GM10248 (cell line): ENCODE measurements at places on chromosomes 3 and 15.

DNA sequence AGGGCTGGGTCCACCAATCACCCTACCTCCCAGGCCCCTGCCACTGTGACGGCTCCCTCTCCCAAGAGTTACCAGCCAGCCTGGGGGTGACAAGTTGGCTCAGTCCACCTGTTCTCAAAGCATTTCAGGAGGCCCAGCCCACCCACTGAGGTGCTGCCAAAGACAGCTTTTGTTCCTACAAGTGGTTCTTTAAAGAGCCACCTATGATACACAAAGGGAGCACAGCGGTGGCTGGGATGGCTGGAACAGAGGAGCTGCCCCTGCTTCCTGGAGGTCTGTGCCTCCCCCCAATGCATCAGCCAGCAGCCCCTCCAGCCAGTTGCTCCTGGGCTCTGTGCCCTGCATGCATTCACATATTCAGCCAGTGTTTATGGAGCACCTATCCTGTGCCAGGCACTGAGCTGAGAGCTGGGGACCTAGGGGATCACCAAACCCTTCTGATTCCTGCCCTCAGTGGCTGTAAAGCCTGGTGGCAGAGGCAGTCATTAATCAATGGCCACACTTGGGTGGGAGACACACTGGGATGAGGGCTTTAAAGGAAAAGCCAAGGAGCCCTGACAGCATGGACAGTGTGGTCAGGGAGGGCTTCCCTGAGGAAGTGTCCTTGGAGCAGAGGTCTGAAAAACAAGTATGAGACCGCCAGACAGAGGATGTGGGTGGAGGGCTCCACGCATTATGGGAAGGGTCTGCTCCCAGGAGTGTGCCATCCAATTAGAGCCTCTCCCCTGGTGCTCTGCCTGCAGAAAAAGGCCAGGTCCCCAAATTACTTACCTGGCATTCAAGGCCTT lies 107.1 kb upstream of the LINGO1 start:
- no peak for DNase-seq

DNA sequence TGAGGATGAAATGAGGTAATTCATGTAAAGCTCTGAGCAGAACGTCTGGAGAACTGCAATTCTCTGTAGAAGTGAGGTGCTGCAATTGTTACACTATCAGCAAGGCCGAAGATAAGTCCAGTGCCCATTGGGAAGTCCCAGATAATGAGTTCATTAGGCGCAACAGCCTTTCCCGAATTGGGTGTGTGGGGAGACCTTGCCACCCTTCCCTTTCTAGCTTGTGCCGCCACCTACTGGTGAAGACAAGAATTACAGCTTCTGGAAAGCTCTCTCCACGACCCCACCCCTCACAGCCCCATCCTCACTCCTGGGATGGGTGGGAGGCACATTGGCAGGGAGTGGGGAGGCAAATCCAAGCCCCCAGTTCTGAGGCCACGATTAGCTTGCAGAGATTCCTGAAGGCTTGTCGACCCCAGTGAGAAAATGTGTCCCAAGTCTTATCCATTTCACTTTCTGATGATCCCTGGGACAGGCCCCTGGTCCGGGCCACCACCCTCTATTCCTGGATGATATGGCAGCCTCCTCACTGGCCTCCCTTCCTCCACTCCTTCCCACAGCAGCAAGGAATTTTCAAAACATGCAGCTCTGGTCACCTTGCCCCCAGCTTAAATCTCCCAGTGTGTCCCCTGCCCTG lies 36.4 kb downstream of the FAM3D start:
- peak; percentile 68 for DNase-seq

DNA sequence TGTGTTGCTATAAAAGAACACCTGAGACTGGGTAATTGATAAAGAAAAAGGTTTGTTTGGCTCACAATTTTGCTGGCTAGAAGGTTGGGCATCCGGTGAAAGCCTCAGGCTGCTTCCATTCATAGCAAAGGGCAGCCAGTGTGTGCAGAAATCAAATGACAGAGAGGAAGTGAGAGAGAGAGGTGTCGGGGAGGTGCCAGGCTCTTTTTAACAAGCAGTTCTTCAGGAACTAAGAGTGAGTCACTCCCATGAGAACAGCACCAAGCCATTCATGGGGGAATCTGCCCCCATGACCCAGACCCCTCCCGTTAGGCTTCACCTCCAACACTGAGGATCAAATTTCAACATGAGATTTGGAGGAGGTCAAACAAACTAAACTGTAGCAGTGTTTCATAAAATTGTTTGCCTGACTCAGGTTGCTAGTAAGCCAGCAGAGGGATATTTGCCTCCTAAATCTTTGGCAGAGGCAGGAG lies 4.5 kb upstream of the PARP15 start:
- peak; percentile 49 for DNase-seq

DNA sequence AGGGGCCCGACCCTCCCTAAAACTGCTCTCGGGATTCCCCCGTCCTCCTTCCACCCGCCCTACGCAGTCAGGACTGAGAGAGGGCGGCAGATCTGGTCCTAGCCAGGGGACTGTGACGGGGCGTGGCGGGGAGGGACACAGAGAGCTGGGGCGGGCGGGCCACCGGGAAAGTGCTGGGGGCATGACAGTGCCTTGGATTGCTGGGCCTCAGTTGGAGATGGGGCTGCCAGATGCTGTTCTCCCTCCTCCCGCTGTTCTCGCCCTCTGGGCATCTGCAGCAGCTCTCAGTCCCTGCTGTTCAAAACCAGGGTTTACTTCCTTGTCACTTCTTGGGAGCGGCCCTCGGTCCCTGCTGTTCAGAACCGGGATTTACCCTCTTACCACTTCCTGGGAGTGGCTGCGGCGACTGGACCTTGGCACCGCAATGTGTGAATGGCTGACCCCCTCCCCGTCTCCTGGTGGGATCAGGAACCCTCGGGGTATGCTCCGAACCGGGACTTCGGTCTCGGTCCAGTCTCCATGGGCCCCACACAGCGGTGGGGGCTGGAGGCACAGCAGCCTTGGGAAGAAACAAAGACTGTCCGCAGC lies 1.8 kb upstream of the RPP25 start:
- no peak for DNase-seq

GRCh38 chr3:146896711-146897110 lies 291.6 kb upstream of the PLSCR5 start:
- no peak for DNase-seq

GRCh38 chr3:70224337-70224736 lies 88.1 kb downstream of the MDFIC2 start:
- DNase-seq: no peak

DNA sequence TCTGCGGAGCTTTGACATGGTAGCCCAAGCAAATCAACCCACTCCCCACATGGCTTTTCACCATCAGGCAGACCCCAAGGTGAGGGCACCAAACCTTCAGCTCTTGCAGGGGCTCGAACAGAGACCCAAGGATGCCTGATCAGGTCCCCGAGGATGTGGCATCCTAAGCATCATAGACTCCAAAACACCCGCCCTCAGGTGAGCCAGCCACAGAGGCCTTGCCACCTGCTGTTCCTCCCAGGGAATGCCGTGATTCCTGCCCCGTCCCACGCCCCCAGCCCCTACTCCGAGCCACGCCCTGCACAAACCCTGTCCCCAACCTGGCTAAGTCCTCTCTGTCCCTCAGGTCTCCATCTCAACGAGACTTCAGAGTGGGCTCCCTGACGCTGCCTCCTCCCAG lies 34.7 kb upstream of the SLC41A3 start:
- DNase-seq: no peak

- DNase-seq: no peak
Measured at GRCh38 chr3:193556841-193557240, 2.1 kb upstream of the ATP13A4 start.

DNA sequence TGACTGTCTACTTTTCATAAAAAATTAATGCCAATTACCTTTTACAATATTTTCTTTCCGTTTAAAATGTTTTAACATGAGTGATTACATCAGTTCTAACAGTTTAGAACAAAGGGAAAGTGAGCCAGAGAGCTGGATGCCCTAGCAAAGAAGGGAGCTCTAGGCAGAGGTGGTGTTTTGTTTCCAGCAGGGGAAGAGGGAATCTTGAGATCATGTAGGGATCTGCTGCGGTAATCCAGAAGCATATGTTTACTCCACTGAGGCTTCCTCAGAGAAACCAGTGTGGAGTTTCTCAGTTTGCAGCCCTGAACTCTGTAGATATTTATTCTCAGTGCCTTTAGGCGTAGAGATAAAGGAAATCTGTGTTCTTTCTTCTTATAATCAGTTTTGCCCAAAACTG lies 399.3 kb downstream of the NLGN1 start:
- no peak for DNase-seq

DNA sequence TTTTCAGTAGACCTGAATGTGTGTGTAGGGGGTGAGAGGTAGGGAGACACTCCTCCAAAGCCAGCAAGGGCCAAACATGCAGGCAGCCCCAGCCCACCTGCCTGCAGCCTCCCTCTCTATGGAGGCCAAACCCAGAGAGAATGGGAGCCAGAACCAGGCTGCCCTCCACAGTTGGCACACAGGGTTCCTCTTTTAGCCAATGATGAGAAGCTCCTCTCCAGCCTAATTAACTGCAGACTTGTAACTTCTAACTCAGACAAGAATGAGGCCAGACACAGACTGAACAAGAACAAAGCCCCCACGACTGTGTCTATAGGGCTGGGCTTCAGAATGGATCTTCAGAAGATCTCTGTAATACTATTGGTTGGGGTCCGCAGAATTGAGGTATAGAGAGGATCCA lies 12.3 kb upstream of the TLE3 start:
- DNase-seq: no peak

GRCh38 chr15:52295421-52296001 lies at the start of gene MYO5C:
Gene MYO5C, minus strand, starts transcription at chr15:52295804. Its CDS starts 168 bp downstream, at chr15:52295636.
- no peak for DNase-seq

GRCh38 chr15:60798821-60799220 lies 319.9 kb upstream of the ICE2 start:
- DNase-seq: peak; percentile 48

GRCh38 chr15:65231306-65231705 lies 20.0 kb upstream of the CILP start:
- no peak for DNase-seq

- DNase-seq: no peak
Measured at GRCh38 chr15:89230277-89230676, 8.9 kb upstream of the RLBP1 start.

DNA sequence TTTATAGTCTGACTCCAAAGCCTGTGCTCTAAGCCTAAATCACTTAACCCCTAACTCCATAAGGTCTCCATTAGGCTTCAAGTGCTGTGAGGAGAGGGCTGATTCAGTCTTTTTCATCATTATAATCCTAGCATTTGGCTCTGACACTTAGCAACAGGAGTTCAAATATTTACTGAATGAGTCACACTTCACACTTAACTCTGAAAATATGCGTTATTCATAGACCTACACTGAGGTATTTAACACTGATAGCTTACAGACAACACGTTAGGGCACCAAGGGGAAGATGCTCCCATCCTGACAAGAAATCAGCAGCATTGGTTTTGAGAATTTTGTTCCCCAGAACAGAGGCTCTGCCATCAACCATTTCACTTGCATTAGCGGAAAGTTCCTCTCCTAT lies 53.5 kb downstream of the MSL2 start:
- DNase-seq: no peak

DNA sequence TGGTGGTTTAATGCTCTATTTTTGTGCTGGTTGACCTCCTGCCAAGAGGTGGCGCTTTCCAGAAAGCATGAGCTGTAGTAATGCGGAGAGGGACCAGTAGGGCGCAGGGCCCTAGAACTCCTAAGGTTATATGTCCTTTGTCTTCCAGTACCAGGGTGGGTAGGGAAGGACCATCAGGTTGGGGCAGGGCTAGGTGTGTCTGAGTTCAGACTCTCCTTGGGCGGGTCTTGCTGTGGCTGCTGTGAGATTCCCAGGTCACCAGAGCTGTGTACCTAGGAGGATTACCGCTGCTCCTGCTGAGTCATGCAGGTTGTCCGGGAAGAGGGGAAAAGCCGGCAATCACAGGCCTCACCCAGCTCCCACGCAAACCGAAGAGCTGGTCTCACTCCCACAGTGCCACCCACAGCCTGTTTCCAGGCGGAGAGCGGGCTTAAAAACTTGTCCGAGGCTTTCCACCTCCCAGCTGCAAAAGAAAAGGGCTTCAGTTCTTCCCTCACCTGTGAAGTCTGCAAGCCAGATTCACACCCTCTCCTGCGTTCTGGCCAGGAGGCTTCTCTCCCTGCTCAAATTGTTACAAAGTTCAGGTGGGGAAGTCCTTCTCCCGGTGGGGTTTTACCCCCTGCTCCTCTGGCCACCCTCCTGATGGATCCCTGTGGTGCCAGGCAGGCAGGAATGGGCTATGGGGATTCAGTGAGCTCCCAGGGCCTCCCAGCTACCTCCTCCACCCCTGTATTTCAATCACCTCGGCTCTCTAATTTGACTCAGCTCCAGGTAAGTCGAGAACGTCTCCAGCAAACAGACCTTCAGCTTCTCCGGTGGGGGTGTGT lies 37.7 kb upstream of the BCHE start:
- DNase-seq: no peak

GRCh38 chr3:106265704-106266103 lies 396.9 kb upstream of the CBLB start:
- DNase-seq: no peak

DNA sequence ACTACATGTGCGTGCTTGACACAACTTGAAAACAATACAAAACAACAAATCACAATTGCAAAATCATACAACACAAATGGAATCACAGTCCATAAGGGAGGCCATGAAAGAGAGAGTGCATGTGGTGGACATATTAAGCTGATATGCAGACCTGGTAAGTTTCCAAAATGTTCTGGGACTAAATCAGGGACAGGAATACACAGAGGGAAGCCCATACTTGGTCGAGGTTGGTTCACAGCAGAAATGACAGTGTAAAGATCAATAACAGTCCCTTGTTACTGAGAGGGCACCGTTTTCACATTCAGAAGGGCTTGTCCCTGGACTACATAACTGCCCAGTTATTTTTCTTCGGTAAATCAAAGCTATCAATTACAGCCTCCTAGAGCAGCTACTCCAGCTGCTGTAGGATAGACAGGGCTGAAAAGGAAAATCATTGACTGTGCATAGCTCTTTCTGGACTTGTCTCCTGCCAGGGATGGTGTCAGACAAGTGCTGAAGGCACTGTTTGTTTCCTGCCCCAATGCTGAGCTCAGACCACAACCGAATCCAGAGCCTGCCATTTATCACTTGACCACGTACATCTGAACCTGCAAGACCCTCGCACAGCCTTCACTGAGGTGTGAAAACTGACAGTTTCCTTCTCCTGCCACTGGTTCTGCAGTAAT lies 79.5 kb upstream of the KCNMB2 start:
- DNase-seq: no peak

DNA sequence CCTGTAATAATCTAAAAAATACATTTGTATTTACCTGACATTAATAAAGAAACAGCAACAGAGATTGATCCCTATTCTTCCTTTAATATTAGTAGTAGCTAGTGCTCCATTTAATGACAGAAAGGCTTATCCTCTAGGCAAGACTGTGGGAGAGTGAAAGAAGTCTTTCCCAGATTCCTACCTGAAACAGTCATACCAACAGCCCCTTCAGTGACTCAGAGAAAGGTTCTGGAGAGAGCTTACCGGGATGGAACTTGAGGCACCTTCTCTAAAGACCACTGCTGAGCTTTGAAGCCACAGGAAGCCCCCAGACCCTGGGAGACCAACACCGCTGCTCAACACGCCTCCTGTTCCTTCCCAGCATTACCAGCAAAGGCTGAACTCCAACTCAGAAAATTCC lies 66.9 kb upstream of the FGF12 start:
- no peak for DNase-seq

DNA sequence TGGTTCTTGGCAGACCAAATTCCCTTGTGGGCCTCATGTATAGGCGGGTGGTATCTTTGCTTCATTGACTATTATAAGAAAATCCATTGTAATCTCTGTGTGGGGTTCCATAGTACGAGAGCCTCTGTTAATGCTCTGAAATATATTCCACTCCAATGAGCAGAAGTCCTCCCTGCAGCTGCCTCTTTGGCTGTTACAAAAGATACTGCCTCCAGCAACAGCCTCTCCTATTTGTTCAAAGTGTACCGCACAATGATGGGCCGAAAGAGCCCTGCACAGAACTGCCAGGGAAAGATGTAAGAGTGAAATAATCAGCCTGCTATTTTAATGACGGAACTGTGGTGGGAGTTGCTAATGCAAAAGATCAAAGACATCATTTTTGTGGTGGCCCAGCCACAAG lies 48.9 kb downstream of the GRK7 start:
- no peak for DNase-seq
